ENCODE measurements at places on chromosomes 3 and 15.

DNA sequence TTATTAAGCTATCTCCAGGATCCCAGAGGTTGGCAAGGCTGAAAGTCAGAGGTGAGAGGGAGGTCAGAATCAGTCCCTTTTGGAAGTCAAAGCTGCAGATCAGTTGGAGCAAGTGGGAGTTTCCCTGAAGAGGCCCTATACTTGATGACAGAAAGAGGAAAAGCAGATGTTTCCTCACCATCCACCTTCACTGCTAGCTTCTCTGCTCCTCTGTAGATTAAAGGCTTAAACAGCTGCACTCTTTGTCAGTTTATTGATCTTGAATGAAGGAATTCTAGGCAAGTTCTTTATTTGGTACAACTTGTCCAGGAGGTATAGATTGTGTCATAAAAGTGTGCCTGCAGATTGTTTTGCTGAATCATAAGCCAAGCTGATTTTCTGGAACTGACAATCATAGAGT is 408.2 kb upstream of the TGFBR2 start:
- DNase-seq = no peak

DNA sequence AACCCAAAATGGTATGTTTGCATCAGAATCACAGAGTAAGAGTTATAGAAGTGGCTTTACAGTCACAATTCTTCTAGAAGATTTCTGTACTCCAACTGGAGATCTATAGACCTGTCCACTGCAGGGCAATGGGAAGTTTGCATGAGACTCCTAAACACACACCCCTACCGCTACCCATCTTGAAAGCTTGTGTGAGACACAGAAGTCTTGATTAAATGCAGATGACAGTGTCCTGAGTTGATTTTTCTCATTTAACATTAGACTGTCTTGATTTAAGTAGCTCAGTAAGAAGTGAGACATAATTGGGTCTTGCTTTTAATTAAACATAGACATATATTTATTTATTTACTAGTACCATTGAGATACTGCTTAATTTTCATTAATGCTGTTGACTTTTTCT is 54.4 kb downstream of the CD47 start:
- DNase-seq = no peak

- DNase-seq = no peak
Observed at GRCh38 chr3:128367221-128367620, 99.5 kb downstream of the DNAJB8 start.

GRCh38 chr3:46214751-46215352 is 6.7 kb upstream of the CCR1 start:
- DNase-seq = peak; percentile 12

- no peak for DNase-seq
Observed at GRCh38 chr3:51916418-51916817, 13.3 kb upstream of the IQCF1 start.

GRCh38 chr3:88758676-88759075 is 348.7 kb upstream of the EPHA3 start:
- DNase-seq = no peak

GRCh38 chr3:195384952-195385351 is 57.9 kb downstream of the ACAP2 start:
- no peak for DNase-seq

DNA sequence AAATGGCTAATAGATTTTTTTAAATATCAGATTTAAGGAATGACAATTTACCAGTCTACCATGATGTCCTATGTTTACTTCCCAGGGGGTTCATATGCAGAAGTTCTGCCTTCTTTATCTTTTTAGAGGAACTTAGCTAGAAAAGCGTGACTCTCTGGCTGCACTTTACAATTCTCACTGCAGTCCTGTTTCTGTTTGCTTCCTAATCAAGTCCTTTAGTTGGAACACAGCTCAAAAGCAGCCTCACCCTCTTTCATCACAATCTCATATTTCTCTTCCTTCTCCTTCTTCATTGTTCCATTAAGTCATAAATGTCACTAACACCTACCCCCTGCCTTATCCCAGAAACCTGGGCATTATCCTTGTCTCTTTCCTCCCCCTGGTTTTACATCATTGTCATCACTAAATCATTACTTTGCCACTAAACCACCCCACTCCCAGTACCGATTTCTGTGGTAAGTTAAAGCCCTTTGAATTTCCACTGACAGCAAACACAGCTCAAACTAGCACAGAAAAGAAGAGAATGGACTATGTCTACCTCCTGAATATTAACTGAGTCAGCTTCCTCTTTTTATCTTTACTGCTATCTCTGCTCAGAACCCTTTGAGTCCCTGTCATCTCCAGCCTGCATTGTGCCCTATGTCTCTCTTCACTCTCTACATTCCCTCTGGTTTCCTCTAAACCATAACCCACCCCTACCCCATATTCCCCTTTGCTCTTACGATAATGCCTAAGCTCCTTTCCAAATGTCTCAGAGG is 13.8 kb upstream of the PPP4R2 start:
- DNase-seq = no peak

- DNase-seq = no peak
Observed at GRCh38 chr15:40914486-40914885, 14.7 kb upstream of the DLL4 start.

- DNase-seq = no peak
Observed at GRCh38 chr15:77123854-77124253, 52.9 kb upstream of the TSPAN3 start.

DNA sequence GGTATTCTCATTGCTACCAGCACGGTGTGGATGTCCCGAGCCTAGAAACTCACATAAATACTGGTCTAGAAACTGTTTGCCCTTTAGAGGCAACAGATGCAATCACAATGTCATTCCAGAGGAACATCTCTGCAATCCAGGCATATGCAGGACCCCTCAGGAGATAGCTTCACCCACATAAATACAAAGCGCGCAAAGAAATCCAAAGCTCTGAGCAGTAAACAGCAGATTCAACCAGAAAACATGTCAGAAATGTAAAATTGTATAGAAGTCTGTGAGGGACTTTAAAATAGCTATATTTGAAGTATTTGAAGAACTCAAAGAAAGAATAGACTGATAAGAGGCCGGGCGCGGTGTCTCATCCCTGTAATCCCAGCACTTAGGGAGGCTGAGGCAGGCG is 291.7 kb downstream of the FAM43A start:
- no peak for DNase-seq

DNA sequence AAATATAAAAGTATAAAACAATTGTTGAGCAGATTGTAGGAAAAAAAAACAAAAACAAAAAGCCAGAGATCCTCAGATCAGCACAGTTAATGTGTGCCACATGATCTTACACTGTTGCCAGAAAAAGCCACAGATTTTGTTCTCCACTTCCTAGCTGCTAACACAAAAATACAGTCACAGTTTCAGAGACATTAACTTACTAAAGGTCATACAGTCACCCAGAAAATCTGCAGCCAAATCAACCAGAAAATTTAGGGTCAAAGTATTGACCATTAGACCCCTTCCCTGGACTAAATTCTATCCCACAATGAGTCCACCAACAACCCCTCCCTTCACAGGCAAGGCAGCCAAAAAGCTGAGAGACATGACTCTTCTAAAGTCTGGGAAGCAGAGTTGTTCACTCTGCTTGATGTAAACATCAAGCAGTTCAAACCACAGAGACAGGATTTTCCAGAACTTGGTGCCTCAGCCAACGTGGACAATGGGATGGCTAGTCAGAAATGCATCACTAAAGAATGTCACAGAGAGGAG is 59.1 kb downstream of the SST start:
- no peak for DNase-seq

GRCh38 chr15:95975212-95975611 is 355.3 kb upstream of the NR2F2 start:
- DNase-seq = no peak

GRCh38 chr3:143331350-143331749 is 211.8 kb downstream of the CHST2 start:
- no peak for DNase-seq

DNA sequence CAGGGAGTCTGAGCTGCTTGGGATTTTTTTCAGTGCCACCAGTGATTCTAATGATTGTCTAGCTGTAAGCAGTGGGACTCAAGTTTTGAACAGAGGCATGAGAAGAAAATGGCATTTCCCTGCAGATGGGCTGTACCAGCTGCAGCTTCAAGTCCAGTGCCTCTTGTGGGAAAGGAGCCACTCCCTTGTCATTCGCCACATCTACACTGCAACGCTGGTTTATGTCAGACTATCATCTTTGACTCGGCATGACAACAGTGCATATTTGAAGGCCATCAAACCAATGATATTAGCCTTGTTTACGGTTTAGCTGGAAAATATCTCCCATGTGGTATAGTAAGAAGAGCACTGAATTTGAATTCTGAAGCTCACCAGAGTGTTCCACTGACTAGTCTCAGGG is 22.2 kb downstream of the SCG5 start:
- no peak for DNase-seq

GRCh38 chr3:46489875-46490274 is 7.9 kb upstream of the RTP3 start:
- peak; percentile 20 for DNase-seq

GRCh38 chr3:108441071-108441507 is 69.3 kb downstream of the MYH15 start:
- no peak for DNase-seq

DNA sequence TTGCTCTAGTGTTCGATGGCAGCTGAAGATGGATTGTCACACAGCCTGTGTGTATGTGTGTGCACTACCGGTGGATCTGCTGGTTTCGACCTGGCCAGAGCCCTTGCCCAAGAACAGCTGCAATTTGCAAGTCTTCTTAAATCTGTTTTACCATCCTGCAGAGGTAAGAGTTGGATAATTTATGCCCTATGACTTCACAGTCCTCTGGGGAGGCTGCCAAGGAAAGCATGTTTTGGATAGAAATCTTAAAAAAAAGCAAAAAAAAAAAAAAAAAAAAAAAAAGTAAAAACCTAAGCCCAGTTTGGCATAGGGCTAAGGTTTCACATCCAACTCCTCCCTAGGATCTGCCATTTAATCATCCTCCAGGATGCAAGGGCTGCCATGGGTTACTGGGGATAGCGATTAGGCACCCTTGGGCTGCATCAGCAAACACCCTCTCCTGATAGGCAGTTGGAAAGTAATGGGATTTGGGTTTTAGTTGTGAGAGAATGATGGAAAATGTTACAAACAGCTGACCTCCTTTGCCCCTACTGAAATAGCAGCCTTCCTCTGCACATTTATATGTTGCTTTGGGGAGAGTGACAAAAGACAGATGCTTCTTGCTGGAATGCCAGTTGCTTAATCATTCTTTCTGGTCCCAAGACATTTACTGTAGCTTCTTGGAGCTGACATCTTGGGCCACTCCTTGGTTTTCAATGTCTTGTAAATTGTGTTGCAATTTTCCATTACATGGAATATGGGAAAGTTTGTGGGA is 35.4 kb downstream of the CD200R1L start:
- peak; percentile 30 for DNase-seq

- DNase-seq = no peak
Observed at GRCh38 chr3:25289663-25290062, 138.4 kb upstream of the RARB start.

GRCh38 chr15:90104551-90104950 is 2.3 kb upstream of the IDH2 start:
- DNase-seq = no peak

- DNase-seq = no peak
Observed at GRCh38 chr3:158713094-158713499, 19.2 kb downstream of the RARRES1 start.

DNA sequence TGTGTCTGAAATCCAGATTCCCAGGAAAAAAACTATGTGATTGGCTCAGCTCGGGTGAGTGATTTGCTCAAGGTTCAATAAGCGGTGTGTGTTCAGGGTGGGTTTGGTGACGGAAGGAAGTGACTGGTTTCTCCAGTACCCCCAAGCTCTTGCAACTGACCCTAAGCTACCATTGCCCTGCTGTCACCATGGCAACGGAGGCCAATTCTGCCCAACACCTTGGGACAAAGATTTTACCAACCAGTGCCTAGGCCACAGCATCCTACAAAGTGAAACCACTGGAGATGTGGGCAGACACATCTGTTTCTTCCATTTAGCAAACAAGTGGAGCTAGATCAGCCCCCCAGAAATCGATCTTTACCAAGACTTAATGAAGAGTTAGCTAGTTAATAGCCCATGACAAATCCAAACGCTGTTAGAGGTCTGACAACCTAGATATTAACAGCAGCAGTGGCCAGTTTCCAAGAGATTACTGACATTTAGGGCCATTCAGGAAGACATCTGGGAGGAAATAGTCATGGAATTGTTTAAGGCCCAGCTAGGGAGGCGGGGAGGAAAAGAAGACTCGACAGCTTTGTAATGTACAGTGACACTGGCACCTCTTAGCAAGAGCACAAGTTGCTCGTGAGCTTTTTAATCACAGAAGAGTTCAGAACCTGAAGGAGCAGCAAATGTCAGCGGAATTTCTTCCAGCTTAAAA is 195.9 kb downstream of the SLCO3A1 start:
- no peak for DNase-seq

GRCh38 chr3:147218965-147219364 is 187.4 kb downstream of the ZIC4 start:
- DNase-seq = no peak

GRCh38 chr3:57972531-57973111 is 35.6 kb upstream of the FLNB start:
- DNase-seq = no peak

DNA sequence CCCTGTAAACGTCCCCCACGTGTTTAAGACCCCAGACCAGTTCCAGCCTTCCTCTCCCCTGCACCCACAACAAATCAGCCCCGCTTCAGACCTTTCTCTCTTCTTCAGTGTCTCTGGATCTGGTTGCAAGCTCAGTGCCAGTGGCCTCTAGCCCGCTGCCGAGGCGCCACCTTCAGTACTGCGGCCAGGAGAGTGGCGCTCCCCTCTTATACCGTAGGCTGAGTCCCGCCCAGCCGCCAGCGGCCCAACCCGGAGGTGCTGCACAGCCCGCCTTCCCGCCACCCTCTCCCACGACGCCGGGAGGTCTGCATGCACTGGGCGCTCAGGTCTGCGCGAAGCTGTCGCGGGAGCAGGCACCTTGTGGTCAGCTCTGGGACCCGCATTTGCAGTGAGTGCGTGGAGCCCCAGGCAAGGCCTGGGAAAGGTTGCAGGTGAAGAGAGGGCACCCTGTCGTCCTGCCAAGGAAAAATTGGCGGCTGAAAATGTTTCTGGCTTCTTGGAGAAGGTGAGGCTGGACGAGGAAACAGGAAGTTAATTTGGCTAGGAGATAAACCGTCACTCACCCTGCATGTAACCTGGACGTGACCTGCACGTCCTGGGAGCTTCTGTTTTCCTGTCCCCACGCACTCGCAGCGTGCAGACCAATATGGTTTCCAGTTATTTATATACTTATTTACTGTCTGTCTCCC is at the start of gene C2CD4B:
Gene C2CD4B (minus strand): TSS at position 182 of the 689 bp plus-strand sequence. CDS start 301 bp downstream, outside the sequence.
- DNase-seq = no peak
